Daoy (cell line): ENCODE measurements at places on chromosomes 13 and 19.

GRCh38 chr13:99830931-99831330 is 140.6 kb downstream of the ZIC5 start:
- no peak for DNase-seq

- no peak for DNase-seq
These were observed 9.5 kb upstream of the WTIP start for GRCh38 chr19:34471906-34472700.

- no peak for DNase-seq
These were observed 49.8 kb upstream of the TDRD3 start for GRCh38 chr13:60347174-60347573.

DNA sequence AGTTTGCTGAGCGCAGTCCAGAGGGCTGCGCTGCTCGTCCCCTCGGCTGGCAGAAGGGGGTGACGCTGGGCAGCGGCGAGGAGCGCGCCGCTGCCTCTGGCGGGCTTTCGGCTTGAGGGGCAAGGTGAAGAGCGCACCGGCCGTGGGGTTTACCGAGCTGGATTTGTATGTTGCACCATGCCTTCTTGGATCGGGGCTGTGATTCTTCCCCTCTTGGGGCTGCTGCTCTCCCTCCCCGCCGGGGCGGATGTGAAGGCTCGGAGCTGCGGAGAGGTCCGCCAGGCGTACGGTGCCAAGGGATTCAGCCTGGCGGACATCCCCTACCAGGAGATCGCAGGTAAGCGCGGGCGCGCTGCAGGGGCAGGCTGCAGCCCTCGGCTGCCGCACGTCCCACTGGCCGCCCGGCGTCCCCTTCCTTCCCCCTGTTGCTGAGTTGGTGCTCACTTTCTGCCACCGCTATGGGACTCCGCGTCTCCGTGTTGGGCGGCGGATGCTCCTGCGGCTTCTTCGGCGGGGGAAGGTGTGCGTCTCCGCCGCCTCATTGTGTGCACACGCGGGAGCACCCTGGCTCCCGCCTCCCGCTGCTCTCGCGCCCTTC is 772 bp downstream of the GPC6 start:
- DNase-seq, result peak; percentile 56

GRCh38 chr13:100544866-100545683 is 43.5 kb downstream of the GGACT start:
- DNase-seq, result no peak

DNA sequence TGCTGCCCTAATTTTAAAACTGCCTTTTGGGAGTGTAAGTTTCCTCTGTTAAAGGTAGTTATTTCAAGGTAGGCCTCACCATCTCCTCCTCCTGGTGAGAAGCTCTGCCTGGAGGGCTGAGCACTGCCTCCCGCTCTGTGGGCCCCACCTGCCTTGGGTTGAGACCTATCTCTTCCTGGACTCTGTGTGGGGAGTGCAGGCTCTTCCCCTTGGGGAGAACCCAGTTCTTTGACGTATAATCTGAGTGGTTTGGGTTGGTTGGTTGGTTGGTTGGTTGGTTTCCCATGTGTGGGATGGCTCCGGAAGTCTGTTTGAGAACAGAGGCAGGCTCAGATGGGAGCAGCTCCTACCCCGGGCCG is 39.1 kb downstream of the ACTN4 start:
- DNase-seq, result no peak

DNA sequence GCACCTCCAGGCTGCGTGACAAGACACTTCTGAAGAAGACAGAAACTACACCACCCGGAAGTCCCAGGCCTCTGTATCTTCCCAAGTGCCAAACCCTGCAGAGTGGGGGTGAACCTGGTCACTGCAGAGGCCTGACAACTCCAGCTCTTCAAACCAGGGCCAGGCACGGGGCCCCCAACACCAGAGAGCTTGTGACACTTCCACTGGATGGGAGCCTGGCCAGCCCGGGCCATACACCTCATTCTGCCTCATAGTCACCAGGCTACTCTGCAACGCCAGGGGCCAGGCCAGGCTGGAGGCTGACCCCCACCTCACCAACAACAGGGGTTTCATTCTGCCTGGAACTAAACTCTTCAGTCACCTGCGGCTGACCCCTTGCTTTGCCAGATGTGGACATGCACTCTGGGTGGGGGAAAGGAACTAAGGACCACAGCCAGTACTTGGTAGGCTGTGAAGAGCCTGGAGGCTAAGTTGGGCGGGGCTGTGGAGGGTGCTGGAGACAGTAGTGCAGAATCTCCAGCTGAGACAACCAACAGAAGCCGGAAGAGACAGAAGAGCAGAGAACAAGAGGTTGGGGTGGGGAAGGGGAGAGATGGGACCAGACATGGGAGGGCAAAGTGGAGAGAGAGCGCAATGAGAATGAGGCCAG is 23.0 kb downstream of the TUBA3C start:
- no peak for DNase-seq

DNA sequence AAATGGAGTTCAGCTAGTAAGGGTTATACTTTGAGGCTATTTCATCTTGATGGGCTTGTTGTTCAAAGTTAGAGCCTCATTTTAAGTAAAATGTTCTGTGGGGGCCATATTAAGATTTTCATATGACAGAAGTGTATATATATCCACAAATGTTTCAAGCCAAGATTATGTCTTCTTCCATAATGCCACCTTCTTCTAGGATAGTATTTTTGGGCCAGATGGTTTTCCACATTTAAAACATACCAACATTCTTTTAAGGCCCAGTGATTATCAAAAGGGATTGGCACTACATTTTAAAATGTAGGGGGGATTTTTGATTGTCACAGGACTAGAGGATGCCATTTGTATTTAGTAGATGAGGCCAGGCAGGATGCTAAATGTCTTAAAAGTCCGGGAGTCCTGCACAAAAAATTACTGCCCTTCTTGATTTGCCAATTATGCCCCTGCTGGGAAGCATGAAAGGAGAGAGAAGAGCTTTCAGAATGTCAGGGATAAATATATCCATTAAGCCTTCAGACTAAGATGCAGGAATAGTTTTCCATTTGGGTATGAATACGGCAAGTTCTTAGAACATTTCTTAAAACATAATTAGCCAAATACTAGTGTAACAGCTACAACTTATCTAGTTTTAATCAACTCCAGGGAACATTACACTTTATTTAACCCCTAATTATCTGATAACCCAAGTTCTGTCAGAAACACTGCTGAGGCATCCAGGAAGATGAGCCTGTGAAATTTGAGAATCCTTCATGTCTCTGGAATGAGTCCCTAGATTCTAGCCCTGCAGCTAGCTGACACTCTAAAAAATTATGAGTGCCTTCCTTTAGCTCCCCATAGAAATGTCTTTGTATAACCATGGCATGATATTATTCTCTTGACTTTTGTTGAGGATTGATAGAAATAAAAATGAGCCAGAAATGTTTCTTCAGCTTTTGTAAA is 34.0 kb downstream of the ITM2B start:
- no peak for DNase-seq

DNA sequence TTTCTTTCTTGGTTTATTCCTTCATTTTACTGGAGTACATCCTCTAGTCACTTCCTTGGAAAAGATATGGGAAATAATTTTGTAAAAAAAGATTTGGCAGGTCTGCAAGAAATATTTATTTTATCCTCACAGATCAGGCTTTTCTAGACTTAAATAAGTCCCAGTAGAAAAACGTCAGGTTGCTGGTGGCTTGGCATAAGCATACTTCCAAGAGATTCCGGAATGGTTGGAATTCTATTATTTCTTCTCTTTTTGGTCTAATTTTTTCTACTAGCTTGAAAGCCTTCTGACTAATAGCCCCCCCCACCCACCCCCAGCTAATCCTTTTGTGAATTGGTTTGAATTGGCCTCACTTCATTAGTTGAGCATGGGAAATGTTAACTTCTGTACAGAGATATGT is 147.6 kb downstream of the ZIC5 start:
- no peak for DNase-seq

DNA sequence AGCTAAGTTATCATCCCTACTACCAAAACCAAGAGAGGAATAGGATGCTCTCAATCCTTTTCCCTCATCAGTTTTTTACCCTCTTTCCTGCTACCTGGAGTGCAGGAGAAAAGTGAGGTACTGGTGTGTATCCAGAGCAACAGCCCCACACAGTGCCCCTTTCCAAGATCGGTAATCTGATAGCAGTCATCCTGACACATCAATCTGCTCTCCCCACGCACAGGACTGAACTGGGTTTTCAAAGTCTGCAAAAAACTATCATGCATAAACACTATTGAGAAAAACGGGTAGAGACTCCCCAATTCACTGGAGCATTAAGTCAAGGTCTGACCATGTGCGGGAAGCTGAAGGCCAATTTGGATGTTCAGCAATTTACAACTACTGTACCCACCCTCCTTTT is 284.8 kb downstream of the RBM26 start:
- DNase-seq, result no peak

DNA sequence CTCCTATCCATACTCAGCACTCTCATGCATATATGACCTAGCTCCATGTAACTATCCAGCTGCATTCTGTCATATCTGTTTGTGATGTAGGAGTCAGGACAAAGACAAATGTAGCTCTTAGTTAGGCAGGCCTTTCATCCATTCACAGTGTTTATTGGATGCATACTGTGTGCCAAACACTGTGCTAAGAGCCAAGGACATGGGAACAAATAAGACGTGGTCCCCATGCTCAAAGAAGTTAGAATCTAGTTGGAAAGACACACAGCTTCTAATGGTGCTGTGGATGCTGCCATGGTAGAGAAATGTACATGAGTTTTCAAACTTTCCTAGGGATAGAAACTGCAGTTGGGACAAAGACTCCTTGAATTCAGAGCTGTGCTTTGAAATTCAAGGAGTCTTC is 31.7 kb upstream of the IL17D start:
- DNase-seq, result no peak

GRCh38 chr13:86269511-86269910 is 470.3 kb upstream of the SLITRK6 start:
- no peak for DNase-seq

- no peak for DNase-seq
These were observed 13.9 kb upstream of the MADCAM1 start for GRCh38 chr19:482186-483041.

DNA sequence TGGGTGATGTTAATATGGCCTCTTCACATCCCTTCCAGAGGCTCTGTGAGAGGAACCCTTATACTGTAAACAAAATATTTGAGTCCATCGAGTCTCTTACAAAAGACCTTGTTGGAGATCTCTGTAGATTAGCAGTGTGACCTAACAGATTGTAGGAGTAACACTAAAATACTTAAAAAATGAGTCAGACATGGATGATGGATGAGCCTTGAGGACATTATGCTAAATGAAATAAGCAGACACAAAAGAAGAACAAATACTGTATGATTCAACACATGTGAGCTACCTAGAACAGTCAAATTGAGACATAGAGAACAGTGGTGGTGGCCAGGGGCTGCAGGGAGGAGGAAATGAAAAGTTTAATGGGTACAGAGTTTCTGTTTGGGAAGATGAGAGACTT is 152.2 kb upstream of the UBL3 start:
- peak; percentile 43 for DNase-seq

DNA sequence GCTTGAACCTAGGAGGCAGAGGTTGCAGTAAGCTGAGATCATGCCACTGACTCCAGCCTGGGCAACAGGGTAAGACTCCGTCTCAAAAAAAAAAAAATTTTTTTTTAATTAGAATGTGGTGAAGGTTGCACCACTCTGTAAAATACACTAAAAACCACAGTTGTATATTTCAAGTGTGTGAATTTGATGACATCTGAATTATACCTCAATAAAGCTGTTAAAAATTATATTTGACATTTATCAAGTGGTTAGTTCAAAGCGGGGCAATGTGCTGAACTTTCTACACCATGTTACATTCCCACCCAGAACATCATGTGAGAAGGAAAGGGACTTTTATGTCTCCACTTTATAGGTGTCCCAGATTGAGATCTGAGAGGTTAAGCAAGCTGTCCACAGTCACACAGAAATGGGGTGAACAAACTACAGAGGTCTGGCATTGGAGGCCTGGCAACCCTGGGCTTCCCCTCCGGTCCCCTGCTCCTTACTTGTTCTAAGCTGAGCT is 5.9 kb upstream of the S1PR5 start:
- DNase-seq, result no peak

- no peak for DNase-seq
These were observed 18.3 kb downstream of the ARID3A start for GRCh38 chr19:944171-944567.

GRCh38 chr13:52944697-52945096 is 83.9 kb upstream of the OLFM4 start:
- no peak for DNase-seq

GRCh38 chr13:103403148-103403740 is 337.0 kb upstream of the SLC10A2 start:
- DNase-seq, result no peak

GRCh38 chr13:43232144-43232872 is 208.9 kb downstream of the DNAJC15 start:
- no peak for DNase-seq

DNA sequence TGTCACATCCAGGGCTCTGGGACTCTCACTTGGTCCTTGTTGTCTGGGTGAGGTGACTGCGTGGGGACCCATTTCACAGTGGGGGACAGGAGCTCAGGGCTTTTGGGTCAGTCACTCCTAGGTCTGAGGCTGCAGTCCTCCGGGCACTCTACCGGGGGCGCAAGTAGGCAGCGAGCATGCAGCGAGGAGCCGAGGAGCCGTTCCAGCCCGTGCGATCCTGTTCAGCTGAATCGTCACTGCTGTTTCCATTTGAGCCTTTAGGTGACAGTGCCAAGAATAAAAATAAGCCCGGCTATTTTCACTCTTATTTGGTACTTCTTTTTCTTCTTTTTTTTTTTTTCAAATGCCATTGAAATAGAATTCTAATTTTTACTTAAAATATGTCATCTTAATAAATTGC is 126.5 kb downstream of the ZNF536 start:
- peak; percentile 39 for DNase-seq

DNA sequence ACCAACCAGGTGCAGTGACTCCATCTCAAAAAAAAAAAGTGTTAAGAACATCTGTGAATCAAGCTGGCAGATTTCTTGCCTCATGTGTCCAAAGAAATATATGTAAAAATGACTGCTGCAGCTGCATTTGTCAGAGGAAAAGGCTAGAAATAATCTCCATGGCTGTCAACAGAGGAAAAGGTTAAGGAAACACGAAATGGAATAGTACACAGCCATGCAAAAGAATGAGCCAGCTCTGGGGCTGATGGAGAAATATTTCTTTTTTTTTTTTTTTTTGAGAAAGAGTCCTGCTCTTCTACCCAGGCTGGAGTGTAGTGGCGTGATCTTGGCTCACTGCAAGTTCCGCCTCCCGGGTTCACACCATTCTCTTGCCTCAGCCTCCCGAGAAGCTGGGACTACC is 6.6 kb downstream of the RAB3D start:
- DNase-seq, result no peak
